Iris pigment epithelial cell (primary cell): ENCODE measurements at places on chromosomes 13 and 19.

DNA sequence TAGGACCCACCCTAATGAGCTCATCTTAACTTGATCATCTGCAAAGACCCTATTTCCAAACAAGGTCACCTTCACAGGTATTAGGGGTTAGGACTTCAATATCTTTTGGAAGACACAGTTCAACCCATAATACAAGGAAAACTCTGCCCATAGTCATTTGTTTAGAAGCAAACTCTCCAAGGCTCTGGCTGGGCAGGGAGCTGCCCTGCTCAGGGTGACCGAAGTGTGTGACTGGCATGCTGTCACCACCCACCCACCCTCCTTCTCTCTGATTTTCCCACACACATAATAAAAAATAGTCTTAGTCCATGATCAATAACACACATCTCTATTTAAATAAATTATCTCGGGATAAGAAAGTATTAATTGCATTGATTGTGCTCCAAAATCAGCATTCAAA is 161.1 kb downstream of the KCTD15 start:
- DNase-seq: no peak

GRCh38 chr19:47681936-47682335 is 31.3 kb upstream of the EHD2 start:
- no peak for DNase-seq

- DNase-seq: no peak
Observed at GRCh38 chr19:53509845-53510244, 28.1 kb upstream of the ZNF331 start.

- DNase-seq: no peak
Observed at GRCh38 chr19:3788996-3789778, 3.0 kb upstream of the MATK start.

DNA sequence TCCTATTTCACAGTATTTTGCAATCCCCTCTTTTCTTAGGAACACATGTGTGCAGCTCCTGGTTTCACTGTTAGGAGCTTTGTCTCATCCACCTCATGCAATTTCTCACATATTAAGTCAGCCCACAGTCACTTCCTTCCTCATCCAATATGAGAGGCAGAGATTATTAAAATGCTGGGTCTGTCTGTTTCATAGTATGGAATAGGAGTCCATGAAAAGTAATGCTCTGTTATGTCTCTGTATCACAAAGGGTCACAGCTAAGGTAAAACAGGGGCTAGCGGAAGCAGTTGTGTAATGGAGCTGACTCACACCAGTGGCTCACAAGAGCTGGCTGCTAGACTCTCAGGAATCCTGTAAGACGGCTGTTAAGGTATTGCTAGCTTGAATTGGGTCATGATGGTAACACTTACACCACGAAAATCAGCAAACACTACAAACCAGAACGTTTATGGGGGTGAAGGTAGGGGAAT is 216.5 kb downstream of the EFNB2 start:
- DNase-seq: peak; percentile 99

DNA sequence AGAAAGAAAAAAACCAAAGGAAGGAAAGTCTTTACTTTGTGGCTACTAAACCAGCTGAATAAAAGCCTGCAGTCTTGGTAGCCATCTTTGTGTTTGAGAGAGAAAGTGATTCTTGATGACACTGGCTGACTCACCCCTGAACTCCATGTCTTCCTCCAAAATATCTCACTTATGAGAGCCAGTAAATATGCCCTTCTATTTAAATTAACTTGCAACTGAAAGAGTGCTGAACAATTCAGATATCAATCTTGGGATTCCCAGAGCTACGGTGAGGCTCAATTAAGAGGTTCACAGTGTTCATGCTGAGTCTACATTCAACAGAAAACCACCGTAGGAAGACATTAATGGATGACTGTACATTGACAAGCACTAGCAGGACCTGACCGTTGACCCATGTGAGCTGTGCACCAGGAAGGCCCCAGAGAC is 57.9 kb downstream of the KCTD12 start:
- DNase-seq: peak; percentile 34

DNA sequence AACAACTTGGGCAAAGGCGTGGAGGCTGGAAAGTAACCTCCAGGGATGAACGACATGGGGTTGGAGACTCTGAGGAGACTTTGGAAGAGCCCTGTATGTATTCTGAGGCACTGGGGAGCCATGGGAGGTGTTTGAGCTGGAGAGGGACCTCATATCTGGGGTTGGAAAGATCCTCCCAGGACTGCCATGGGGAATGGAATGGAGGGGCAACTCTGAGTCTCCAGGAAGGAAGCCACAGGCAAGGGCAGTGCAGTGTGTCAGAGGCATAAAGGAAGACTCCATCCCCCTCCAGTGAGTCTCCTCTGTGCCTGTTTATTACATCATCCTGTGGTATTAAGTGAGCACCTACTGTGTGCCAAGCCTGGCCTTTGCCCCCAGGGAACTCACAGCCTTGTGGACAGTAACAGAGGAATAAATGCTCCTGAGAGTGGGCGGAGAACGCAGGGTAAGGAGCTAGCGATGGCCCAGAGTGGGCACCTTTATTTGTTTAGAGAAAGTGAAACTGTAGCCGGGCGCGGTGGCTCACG is 7.7 kb downstream of the PEAK3 start:
- DNase-seq: no peak

DNA sequence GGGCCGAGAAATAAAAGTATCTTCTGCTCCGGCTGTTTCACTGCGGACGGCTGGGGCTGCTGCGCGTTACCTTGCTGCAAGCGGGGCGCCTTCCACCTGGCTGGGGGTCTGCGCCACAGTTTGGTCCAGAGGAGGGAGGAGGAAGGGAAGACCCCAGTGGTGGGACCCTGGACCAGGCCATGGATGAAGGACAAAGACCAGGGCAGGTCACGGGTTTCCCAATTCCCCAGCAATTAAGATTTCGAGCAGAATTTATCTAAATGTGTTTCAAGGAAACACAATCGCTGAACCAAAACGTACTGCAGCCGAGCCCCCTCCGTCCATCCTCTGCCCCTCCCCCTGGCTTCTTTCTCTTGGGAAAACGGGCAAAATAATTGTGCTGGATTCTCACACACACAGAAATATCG is 2.9 kb downstream of the SOX1 start:
- no peak for DNase-seq

DNA sequence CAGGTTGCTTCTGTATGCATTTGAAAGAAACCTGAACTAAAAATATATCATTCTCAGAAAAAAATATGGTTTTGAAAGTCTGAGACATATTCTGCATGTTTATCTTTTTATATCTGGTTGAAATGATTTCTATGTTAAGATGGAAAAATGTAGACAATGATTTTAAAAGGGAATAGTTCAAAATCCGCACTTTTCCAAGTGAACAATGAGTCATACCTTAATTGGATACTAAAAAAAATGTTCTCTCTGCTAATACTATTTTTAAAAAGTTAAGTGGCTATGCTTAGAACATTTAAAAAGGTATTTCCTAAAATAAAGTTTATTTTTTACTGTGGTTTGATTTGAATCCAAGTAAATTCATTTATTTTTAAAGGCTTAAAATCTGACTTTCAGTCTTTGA is 801.4 kb downstream of the SLITRK6 start:
- no peak for DNase-seq

DNA sequence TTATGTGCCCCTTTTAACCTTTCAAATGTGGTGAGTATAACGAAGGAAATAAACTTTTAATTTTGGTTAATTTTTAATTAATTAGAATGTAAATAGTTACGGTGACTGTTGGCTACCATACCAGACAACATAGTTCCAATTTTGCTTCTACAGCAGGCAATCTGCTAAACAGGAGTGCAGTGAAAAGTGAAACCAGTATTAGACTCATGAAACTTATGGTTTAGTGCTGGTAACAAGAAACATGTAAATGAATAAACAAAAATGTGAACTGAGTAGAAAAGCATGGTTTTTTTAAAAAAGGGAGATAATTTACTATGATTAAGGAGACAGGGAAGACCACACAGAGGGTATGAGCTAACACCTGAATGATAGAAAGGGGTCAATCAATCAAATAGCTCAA is 478.4 kb downstream of the PCDH9 start:
- DNase-seq: no peak

GRCh38 chr19:19627621-19628500 is at the start of gene LPAR2:
LPAR2 (minus strand) TSS chr19:19628220; CDS start chr19:19627275, 945 bp downstream.
- no peak for DNase-seq

DNA sequence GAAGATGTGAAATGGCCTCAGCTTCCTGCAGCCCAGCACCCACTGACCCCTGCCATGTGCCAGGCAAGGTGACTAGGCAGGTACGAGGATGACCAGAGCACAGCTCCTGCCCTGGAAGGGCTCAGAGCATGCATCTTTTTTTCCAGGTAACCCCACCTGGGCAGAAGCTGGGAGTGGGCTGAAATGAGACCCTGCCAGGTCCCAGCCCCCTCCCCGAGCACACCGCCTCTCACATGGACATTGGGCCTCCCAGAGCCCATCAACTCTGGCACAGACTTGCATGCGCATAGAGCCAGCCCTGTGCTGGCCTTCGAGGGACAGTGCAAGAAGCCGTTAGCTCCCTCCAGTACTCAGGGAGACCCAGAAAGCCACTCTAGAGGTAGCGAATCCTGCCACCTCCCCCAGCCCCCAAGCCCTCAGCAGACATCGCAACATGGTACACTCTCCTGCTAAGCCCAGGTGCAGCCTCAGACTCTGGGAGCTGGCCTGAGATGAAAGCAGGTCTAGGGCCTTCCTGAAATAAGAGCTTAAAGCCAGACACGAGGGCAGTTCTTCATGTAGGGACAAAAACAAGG is 8.9 kb upstream of the VSTM2B start:
- no peak for DNase-seq

- DNase-seq: peak; percentile 45
Observed at GRCh38 chr19:6088602-6089049, 21.7 kb downstream of the RFX2 start.

GRCh38 chr19:40519352-40520322 is 52.8 kb downstream of the SPTBN4 start:
- peak; percentile 56 for DNase-seq

GRCh38 chr19:41706741-41707501 is 1.5 kb upstream of the CEACAM5 start:
- peak; percentile 39 for DNase-seq

- DNase-seq: no peak
Observed at GRCh38 chr19:42273407-42274064, 4.5 kb downstream of the CIC start.

DNA sequence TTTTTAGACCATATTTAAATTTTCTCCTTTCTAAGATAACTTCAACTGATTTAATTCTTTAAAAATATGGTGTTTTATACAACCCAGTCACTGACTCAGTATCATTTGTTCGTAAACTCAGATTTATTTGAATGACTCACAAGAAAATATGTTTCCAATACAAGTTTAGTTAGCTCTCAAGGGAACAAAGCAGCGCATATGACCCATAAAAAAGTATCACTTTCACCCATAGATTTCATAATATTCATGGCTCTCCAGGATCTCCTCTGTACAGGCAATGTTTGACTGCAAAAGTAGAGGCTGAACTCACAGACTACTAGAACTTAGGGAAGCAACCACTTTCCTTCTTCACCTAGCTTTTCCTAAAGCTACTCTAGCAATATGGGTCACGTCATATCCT is 405.6 kb upstream of the PCDH9 start:
- peak; percentile 13 for DNase-seq

GRCh38 chr19:45817725-45818301 is 2.7 kb upstream of the RSPH6A start:
- DNase-seq: no peak

- peak; percentile 56 for DNase-seq
Observed at GRCh38 chr19:6048793-6049405, 61.4 kb downstream of the RFX2 start.

- DNase-seq: peak; percentile 40
Observed at GRCh38 chr19:7492558-7492957, 3.7 kb upstream of the PEX11G start.

GRCh38 chr19:5917431-5918107 is 3.5 kb downstream of the CAPS start:
- no peak for DNase-seq

GRCh38 chr13:31862828-31863227 is 123.5 kb downstream of the RXFP2 start:
- DNase-seq: no peak

GRCh38 chr19:19285686-19286085 is 12.6 kb upstream of the TM6SF2 start:
- DNase-seq: no peak

GRCh38 chr19:29527500-29528328 is 1.9 kb downstream of the VSTM2B start:
- DNase-seq: no peak

GRCh38 chr19:37716140-37716539 is 3.4 kb downstream of the ZNF607 start:
- no peak for DNase-seq
